Kidney capillary endothelial cell (primary cell): ENCODE measurements at places on chromosomes 6 and 20.

DNA sequence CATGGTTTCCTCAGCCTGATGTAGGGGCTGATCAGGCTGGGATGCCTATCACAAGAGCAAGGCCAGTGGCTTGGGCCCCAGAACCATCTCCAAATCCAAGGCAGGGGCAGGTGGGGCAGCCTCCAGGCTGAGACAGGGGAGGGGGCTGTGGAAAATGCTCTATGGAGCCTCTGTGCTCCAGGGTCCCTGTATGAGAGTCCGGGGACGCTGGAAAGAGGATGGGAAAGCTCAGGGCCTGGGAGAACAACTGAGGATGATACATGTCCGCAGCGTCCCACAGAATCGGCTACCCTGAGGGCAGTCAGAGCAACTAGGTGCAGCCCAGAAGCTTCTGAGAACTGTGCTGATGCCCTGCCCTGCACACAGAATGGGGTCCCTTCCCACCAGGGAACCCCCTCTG, 43.4 kb downstream of the CPXM1 start:
- no peak for DNase-seq

- DNase-seq, result peak; percentile 24
Observed at GRCh38 chr6:124040655-124041054, 237.0 kb downstream of the NKAIN2 start.

GRCh38 chr6:168022488-168023321, 25.2 kb downstream of the KIF25 start:
- no peak for DNase-seq

- no peak for DNase-seq
Observed at GRCh38 chr6:106747139-106747538, 117.8 kb downstream of the QRSL1 start.

- no peak for DNase-seq
Observed at GRCh38 chr6:149060985-149061760, 256.3 kb upstream of the TAB2 start.

DNA sequence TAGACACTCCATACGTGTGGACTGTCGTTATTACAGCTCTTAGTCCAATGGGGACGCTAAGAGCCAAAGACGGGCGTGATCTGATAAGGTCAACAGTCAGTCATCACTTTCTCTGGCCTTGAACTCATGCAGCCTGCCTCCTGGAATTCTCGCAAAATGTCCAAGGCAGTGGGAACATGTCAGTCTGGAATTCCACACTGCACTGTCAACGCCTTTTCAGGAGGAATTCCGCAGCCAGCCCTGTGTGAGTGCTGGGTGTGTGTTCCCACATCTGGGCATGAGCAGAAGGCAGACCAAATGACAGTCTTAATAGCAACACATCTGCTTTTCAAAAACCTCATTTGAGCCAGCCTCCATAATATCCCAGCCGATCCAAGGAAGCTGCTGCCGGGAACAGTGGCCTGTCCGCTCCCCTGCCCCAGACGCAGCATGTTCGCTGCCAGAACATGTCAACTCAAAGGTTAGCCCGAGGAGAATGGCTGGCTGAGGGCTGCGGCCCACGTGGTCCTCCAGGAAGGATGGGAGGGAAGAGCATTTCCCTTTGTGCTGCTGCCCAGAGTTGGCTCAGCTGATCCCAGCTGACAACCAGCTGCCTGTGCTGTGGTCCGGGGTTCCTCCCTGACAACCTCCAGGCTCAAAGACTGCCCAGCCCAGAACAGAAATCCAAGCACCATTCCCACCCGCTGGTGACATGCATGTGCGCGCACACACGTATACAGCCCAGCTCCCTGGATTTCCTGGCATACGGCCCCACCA, 103.1 kb downstream of the SULF2 start:
- DNase-seq, result peak; percentile 14

DNA sequence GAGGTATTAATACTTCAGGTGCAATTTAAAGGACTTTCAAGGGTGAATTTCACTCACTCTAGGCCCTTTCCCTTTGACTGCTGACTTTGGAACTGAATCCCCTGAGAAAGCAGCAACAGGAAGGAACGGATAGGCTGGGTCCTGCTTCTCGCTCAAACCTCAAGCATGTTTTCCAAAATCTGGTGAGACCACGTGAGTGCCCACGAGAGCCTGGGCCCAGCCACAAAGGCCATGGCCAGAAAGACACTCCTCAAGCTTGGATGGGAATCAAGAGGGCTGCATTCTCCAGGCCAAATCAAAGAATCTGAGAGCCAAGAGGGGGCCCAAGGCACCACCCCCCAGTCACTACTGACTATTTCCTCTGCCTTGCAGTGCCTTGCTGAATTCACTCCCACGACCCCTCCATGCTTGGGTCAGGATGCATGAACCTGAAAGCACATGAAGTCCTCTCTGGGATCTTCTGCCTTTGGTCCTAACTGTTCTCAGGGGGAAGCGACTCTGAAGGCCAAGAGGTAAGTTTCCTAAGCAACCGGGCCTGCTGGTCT, 146.1 kb downstream of the NFATC2 start:
- no peak for DNase-seq

- DNase-seq, result no peak
Observed at GRCh38 chr6:75611702-75612375, 10.2 kb downstream of the SENP6 start.

DNA sequence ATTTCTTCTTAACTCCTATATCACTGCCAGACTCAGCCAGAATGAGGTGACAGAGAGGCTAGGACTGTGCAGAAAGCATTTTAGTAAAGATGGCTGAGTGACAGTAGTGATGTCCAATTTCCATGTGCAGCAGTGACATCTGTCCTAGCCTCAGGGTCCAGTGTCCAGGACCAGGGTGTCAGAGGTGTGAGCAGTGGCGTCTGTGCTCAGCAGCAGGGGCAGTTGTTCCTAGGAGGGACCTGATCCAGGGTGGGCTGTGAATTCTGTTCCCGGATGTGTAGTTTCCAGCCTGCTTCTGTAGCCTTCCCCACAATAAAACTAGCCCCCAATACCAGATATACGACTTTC, 6.0 kb downstream of the HLA-B start:
- no peak for DNase-seq

DNA sequence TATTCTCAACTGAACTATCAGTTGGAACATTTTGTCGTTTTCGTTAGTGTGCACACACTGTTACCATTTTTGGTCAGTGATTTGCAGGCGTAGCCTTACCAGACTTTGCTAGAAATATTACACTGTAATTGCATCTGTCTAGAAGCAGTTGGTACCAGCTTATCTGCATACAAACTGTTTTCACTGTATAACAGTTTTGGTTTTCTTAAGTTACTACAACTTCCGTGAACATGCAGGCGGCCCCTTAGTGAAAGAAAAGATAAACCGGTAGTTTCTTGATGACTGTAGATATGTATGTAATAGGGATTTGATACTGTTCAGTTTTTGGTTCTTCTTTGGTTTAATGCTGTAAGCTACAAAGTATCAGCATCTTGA, 1.3 kb downstream of the DSTN start:
- no peak for DNase-seq

DNA sequence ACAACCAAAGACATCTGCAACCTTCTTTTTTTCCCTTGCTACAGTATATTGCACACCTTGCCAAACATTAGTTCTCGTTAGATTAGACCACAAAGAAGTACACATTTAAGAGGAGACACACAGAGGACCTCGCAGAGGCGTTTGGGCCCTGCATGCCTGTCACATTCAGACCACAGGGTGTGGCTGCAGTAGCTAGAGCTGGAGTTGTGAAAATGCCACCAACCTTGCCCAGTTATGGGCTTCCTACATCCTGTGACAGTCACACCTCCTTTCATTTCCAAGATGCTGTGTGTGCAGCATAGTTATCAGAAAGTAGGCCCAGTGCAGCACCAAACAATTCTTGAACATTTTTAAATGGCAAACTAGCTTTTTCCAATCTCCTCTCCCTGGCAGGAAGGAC, 2.4 kb downstream of the SYNE1 start:
- no peak for DNase-seq

DNA sequence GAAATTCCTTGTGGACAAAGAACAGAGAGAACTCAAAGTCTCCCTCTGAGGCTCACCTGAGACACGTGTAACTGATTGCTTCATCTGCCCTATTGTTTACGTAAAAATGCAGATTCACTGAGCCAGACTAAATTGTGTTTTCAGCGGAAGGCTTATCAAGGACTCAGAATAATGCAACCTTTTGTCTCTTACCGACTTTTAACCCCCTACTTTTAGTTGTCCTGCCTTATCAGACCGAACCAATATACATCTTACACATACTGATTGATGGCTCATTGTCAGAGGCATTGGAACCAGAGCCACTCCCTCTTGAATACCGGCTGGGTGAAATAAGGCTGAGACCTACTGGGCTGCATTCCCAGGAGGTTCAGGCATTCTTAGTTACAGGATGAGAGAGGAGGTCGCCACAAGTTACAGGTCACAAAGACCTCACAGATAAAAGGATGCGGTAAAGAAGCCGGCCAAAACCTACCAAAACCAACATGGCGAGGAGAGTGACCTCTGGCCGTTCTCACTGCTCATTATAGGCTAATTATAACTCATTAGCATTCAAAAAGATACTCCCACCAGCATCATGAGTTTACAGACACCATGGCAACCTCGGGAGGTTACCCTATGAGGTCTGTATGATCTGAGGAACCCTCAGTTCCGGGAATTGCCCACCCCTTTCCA, 95.5 kb upstream of the ZNF184 start:
- no peak for DNase-seq

- no peak for DNase-seq
Observed at GRCh38 chr6:90538278-90539046, 48.4 kb downstream of the MAP3K7 start.

- no peak for DNase-seq
Observed at GRCh38 chr20:9838378-9839295, at the start of gene PAK5. Gene PAK5 (minus strand): TSS chr20:9839076. CDS start chr20:9644328, 194,748 bp downstream.

- DNase-seq, result no peak
Observed at GRCh38 chr6:90144396-90144795, 152.2 kb downstream of the BACH2 start.

DNA sequence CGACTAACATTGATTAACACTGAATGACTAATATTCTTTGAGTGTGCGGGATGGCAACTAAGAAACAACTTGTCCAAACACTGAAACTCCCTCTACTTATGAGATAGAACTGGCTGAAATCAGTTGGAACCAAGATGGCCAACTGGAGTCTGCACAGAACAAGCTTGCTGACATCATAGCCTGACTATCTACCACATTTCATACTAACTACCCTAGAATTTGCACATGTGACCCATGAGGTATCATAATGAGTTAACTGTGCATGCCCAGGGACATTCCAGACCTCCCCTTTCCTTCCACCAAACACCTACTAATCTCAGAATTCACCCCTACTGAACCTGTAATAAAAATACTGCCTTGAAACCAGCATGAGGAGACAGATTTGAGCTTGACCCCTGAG, 43.2 kb downstream of the PHIP start:
- no peak for DNase-seq

DNA sequence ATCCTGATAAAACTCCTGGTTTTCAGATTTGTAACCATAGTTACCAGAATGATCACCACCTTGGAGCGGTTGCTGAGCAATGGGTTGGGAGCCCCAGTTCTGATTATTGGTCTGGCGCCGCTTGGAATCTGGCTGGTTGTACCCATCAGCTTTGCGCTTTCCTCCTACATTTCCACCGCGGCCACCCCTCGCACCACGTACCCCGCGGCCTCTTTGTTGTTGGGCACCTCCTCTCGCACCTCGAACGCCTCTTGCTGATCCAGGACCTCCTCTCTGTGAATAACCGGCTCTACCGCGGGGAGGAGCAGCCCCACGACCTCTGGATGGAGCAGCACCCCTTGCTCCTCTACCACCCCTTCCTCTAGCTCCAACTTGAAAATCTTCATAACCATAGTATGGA, 21.1 kb upstream of the SNX14 start:
- DNase-seq, result no peak

DNA sequence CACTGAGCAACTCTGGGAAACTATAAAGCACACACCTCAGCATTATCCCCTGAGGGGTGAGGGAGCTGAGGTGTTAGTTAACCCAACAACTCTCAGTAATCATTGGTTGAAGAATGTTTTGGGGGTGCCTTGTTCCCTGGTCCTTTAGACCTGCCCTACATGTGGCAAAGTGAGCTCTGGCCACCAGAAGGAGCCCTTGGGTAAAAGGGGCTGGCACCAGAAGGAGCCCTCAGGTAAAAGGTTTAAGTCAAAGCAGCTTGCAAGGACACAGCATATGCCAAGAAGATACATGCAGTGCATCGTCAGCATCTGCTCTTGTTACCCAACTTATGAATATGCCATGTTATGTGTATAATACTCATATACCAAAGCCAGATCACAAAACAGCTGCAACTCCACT, 1081.7 kb downstream of the KIF16B start:
- no peak for DNase-seq

DNA sequence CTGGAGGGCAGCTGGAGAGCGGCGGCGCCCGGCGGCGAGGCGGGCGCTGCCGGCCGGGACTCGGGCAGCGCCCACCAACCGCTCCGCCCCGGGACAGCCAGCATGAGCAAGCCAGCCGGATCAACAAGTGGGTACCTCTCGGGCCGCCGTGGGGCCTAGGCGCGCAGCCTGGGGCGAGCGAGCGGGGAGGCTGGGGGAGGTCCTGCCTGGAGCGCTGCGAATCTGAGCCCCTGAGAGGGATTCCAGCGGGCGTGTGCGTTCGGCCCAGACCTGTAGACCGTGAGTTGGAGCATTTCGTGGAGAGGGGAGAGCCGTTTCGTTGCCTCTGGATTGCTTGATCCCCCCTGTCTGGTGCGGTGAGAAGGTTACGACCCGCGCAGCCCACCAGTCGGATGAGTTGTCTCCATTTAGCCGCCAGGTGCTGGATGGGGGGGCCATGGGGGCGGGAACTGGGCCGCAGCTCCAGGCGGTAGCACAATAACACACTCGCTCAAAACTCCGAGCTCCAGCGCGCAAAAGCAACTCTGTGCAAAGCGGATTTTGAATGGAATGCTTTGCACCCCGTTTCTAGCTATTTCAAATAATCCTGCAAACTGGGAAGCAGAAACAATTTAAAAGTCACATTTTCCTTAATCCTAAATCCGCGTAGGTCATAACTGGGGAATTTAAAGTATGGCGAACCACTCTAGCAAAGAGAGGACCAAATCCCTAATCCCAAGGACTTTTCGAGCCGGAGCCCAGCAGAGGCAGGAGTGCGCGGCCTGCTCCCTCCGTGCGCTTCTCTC, 1.0 kb downstream of the NR2E1 start:
- no peak for DNase-seq

DNA sequence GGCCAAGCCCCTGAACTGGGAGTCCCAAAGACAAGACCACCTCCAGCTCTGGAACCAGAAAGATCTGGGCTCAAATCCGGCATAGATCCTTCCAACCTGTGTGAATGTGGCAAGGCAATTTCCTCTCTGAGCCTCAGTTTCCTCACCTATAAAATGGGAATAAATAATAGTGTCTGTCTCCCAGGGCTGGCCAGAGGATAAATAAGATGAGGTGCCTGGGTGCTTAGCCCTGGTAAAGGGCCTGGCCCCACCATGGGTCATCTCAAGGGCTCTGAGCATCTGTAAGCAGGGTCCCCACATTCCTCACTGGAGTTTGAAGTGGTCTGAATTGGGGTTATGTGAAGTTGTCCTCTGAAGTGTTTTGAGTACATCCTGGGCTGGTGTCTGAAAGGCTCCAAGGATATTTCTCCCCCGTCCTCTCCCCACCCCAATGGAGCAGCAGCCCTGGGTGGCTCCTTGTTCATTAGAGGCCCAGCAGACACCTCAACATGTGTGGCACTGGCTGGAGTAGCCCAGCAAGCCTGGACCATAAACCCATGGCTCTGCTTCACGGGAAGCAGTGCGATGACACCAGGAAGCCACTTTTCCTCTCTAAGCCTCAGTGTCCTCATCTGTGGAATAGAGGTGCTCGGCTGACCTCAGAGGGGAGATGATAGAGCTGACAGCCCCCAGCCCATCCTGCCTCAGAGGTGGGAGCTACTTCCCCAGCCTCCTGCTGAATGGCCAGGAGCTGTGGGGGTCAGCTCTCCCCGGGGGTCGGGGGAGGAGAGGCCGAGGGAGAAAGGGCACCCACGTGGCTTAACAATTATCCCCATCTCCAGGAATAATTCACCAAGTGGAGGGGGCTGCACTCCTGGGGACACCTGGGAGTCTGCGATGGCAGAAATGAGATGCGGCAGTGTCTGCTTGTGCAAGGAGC, 48.0 kb downstream of the HNF4A start:
- no peak for DNase-seq
